Adipose tissue (tissue), 3 donors: ENCODE measurements at places on chromosomes 6 and 20. TPM values are rescaled to one million over a fixed set of nuclear protein-coding genes. Genes with fewer than 3 reads are reported as not detected.

Gene HSPA12B
- polyA plus RNA-seq, result 31.8 TPM

Gene ELOVL2
- 0.79 TPM for polyA plus RNA-seq

Gene PAQR8
- 1.0 TPM for polyA plus RNA-seq

Gene BIRC7
- not detected for polyA plus RNA-seq

Gene TTK
- polyA plus RNA-seq, result 0.27 TPM

Gene SLC26A8
- polyA plus RNA-seq, result 0.43 TPM

Gene CST1
- polyA plus RNA-seq, result not detected

Gene SLC52A3
- 3.6 TPM for polyA plus RNA-seq

Gene ARID1B
- polyA plus RNA-seq, result 29.2 TPM

Gene C20orf141
- polyA plus RNA-seq, result 1.4 TPM

Gene ENTPD6
- 38.5 TPM for polyA plus RNA-seq

Gene TOX2
- polyA plus RNA-seq, result 2.3 TPM

Gene SOX4
- 8.8 TPM for polyA plus RNA-seq

Gene TSHZ2
- polyA plus RNA-seq, result 15.8 TPM

Gene KIAA1586
- polyA plus RNA-seq, result 3.1 TPM

Gene PHACTR3
- 0.42 TPM for polyA plus RNA-seq

Gene ECT2L
- not detected for polyA plus RNA-seq

Gene COL21A1
- 0.38 TPM for polyA plus RNA-seq

Gene PTCRA
- not detected for polyA plus RNA-seq

Gene EGFL8
- polyA plus RNA-seq, result 12.4 TPM

Gene ASIP
- polyA plus RNA-seq, result 0.39 TPM

Gene TPBG
- polyA plus RNA-seq, result 5.5 TPM

Gene CFAP206
- 0.22 TPM for polyA plus RNA-seq

Gene LY6G6F
- polyA plus RNA-seq, result not detected

Gene BPIFB4
- 0.12 TPM for polyA plus RNA-seq

Gene DEFB124
- 0.20 TPM for polyA plus RNA-seq

Gene STMND1
- not detected for polyA plus RNA-seq

Gene NR2E1
- not detected for polyA plus RNA-seq

Gene INSM1
- polyA plus RNA-seq, result 3.2 TPM
